ENCODE measurements at places on chromosomes 2 and 18.
A peak's percentile ranks its signal among the peaks of the same experiment; 100 is the strongest.

GRCh38 chr2:123530004-123530403 is 495.1 kb upstream of the CNTNAP5 start:
- no peak for DNase-seq

GRCh38 chr2:184302506-184302905 is 295.8 kb upstream of the ZNF804A start:
- DNase-seq, result no peak

- DNase-seq, result no peak
These were observed 9.8 kb downstream of the CD302 start for GRCh38 chr2:159788253-159788652.

GRCh38 chr2:134249755-134250154 is 4.1 kb upstream of the MGAT5 start:
- DNase-seq, result no peak

- DNase-seq, result no peak
These were observed 77.4 kb downstream of the ABCA12 start for GRCh38 chr2:215060861-215061536.

GRCh38 chr2:172829229-172829628 is 93.6 kb downstream of the RAPGEF4 start:
- DNase-seq, result no peak

GRCh38 chr2:192277494-192278109 is 82.9 kb upstream of the TMEFF2 start:
- no peak for DNase-seq

DNA sequence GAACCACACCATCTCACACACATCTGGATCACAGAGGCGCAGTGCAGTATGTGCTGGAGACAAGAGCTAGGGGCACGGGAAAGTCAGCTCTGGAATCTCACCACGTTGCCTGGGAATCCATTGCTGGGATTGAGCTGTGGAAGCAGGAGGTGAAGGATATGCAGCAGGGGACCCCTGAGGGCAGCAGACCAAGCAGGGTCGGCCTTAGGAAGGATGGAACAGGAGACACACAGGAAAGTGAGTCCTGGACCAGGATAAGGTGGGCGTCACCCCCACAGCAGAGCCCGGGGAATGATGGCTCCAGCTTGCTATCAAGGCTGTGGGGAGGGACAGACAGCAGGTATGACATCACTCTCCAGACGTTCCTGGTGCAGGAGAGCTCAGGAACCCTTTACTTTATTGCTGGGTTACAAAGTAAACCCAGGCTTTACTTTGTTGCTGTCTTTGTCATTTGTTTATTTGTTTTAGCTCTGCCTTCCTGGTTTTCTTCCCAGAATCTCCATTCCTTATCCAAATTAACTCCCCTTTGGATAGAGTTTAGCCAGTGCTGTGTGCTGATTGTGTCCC is 329.8 kb upstream of the MYT1L start:
- DNase-seq, result no peak

- no peak for DNase-seq
These were observed 78.4 kb downstream of the CTNNA2 start for GRCh38 chr2:79591281-79591680.

DNA sequence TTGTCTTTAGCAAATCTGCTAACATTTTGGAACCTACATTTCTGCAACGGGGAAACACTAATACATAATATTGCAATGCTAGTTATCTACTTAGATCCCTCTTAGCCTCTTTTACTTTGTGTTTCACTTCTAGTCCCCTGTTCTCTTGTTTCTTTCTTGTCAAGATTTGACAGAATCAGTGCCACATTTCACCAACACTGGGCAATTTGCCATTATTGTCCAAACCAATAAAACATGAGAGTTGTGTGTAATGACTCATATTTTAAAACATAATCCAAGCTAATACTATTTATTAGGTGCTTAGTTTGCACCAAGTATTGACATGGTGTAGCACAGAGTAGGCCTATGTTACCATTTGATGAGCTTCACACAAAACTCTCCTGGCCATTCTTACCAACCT is 33.7 kb upstream of the ACVR1C start:
- DNase-seq, result no peak

- no peak for DNase-seq
These were observed 193.8 kb downstream of the IKZF2 start for GRCh38 chr2:212957624-212958023.

DNA sequence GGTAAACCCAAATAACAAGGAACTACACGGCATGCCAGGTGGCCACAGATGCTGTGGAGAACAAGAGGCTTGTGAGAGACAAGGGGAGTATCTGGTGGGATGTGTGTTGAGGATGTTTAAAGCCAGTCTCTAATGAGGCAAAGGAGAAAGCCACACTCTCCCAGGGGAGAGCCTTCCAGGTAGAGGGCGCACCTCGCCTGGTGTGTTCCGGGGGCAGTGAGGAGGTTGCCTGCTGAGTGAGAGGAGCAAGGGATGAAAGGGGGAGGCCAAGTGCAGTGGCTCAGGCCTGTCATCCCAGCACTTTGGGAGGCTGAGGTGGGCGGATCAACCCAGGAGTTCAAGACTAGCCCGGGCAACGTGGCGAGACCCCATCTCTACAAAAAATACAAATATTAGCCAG is 16.2 kb downstream of the SAG start:
- DNase-seq, result no peak

GRCh38 chr2:24010477-24011249 is 778 bp downstream of the MFSD2B start:
- no peak for DNase-seq

DNA sequence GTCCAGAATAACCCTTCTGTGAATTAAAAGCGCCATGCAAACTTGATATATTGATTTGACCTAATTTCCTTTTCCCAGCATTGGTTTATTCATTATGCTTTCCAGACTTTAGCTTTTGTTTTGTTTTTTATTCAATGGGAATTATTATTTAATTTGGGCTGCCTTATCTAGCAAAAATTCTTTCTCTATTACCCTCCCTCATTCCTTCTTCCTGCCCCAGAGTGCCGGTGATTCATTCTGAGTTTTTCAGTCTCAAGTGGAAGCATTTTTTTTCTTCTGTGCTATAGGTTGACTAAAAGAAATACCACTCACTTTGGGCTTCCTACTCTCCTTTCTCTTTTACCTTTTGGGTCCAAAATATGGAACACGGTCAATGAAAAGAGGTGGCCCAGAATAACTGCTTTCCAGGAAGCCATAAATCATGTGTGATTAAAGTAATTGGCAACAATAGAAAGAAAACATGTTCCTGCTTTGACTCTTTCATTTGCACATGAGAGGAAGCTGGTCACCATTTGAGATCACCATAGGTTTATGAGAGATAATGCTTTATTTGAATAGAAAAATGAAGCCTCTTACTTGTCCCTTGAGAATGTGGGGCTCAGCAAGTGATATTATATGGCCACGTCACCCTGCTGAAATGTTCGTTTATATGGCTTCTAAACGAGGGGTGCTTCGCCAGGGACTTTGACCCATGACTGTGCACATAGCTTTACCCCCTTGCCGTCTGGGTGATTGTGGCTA is 422.8 kb upstream of the ZEB2 start:
- no peak for DNase-seq

GRCh38 chr2:35530615-35531135 is 824.9 kb upstream of the CRIM1 start:
- no peak for DNase-seq

GRCh38 chr2:73339201-73339600 is 45.9 kb upstream of the EGR4 start:
- no peak for DNase-seq

DNA sequence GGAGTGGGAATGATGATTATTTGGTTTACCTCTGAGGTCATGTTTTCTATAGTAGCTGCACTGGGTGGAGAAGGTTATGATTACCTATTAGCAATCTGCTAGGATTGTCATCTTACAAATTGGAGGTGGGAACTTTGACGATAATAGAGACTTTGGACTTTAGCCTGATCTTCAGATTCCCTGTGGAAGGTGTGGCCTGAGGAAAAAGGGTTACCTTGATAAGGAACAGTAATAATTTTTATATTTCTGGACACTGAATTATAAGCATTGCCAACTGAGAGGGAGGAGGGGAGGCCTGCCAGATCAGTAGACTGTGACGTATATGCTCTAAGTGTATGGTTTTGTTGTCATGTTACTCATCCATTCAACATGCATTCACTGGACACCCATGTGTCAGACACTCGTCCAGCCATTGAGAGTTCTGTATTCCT is 183.4 kb upstream of the FOSL2 start:
- no peak for DNase-seq

DNA sequence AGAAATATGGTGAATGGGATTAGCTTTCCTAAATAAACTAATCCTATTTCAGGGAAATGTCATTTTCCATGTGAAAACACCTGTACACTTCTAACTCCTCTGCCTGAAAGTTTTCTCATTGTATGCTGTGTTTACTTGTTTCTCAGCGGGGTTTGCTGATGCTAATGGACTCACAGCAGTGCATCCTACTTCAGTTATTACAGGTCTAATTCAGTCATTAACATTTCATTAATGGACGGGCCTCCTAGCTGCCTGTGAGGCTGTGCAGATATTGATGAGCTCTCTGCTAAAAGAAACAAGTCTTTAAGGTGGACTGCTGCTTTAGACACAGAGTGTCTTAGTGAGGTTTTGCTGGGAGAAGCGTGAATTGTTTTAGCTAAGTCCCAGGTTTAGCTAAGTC is 1342.0 kb upstream of the ZEB2 start:
- DNase-seq, result no peak

DNA sequence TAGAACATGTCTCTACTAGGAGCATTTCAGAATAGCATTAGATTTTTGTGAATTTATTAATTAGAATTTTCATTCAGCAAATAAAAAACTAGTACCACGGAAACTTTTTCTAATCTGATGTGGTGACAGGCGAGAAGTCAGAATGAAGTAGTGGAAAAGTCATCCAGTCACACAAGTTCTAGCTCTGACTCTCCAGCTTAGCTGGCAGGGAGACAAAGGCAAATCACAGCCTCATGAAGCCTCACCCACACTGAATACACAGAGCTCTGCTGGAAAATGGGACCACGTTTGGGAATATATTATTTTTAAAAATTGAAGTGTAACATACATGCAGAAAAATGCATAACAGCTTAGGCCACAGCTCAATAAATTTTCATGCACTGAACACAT is 86.1 kb downstream of the L3MBTL4 start:
- DNase-seq, result no peak

- no peak for DNase-seq
These were observed 472.1 kb upstream of the DDX18 start for GRCh38 chr2:117342415-117342814.

GRCh38 chr2:11738589-11739436 is 7.6 kb upstream of the LPIN1 start:
- DNase-seq, result no peak

DNA sequence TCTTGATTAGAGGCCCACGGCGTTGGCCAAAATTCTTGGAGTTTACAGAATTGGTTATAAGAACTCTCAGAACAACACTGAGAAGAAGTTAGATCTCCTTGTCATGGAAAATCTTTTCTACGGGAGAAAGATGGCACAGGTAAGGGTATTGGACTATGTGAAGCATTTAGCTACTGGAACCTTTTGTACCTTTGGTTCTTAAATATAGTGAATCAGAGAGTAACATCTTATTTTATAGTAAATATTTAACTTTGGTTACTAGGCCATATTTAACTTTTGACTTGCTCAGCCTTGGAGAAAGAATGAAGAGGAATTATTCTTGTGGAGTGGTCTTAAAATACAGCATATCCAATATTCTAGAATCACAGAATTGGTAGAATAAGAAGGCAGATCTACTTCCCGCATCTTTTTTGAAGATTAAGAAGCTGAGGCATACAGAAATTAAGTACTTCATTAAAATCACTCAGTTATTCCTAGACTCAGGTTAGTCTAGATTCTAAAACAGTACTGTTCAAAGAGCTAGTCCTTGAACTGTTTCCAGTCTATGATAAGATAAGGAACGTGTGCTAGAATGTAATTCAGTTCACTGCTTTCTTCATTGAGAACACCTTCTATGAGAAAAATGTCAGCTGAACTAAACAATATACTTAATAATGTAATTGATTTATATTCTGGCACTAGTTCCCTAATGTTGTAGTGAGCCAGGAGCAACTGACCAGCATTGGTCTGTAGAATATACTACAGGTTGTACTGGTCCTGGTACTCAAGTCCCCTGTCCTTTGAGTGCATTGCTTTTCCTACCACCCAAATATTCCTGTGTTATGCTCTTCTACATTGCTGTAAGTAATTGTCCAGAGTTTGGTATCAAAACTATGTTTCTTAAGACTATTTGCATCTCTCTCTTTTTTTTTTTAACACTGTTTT is 53.7 kb upstream of the PTH2R start:
- DNase-seq, result no peak

DNA sequence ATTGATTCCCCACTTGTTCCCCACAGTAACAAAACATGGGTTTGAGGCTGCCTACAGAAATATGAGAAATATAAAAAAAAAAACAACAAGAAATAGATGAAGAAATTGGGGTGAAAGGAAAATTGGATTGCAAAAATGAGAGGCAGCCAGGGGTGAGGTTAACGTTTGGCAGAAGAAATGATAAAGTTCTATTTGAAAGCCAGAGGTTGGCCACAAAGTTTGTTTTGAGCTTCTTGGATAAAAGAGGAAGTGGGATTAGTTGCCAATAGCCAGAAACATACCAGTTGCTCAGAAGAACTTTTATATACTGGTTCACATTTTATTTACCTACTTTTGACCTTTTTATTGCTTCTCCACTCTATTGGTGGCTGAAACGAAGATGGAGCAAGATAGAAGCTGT is 67.5 kb downstream of the FASTKD2 start:
- no peak for DNase-seq

DNA sequence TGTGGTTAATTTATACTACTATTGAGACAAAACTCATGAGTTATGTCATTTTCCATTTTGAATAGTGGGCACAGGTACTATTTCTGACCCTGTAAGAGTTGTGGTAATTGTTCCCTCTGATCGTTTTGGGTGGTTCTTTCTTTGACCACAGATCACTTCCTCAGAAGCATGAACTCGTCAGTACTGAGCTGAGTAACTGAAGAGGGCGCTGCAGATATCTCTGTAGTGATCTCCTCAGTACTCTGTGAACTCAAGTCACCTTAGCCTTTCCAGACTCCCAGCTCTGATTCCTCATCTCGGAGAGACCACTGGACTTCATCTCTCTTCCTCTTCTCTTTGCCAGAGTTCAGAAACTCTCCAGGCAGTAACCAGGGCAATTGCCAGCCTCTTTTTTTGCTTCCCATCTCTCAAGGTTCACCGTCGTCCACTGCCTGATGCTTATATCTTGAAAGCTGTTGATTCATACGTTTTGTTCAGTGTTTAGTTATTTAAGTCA is 9.4 kb upstream of the IL1RL1 start:
- DNase-seq, result peak; percentile 32
